CD8-positive, alpha-beta memory T cell (primary cell): ENCODE measurements at places on chromosomes 2 and 18.

GRCh38 chr2:150482667-150483400 is 4.6 kb downstream of the RND3 start:
- peaks cover 3% of the 10 kb centered on the region for H3K4me1 ChIP-seq
- DNase-seq, result no peak
- H3K27me3 ChIP-seq, result peaks cover 4% of the 10 kb centered on the region
- no peak overlapping the region for H3K27ac ChIP-seq
- H3K4me3 ChIP-seq, result no peak overlapping the region
- no peaks in the 10 kb centered on the region for H3K36me3 ChIP-seq

DNA sequence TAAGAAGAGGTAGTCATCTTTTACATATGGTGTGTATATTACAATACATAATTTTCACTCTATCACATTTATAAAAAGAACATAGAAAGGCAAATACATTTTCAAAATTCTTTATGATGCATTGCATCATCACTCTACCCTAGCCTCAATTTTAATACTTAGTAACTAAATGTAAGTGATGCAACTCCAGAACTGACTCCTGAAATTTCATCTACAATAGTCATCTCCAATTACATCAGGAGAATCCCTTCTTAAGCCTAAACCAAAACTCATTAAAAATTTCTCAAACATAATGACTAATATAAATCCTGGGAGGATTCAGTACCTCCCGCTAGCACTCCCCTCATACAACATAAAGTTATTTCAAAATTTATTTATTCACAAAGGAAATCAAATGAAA is 15.9 kb downstream of the TMX3 start:
- H3K4me3 ChIP-seq, result no peak overlapping the region
- no peaks in the 10 kb centered on the region for H3K4me1 ChIP-seq
- DNase-seq, result no peak

DNA sequence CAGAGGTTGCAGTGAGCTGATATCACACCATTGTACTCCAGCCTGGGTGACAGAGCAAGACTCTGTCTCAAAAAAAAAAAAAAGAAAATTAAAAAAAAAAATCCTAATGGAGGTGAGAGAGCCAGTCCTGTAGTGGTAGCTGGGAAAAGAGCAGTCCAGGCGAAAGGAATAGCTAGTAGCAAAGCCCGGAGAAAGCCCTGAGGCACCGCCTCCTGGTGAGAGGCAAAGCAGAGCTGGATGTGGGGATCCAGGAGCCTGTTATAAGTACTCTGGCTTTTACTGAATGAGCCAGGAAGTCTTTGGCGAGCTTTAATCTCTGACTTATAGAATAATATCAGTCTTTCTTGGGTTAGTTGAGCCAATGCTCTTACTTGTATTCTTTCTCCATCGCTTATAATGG is 6.6 kb upstream of the KLHL23 start:
- no peaks in the 10 kb centered on the region for H3K27me3 ChIP-seq
- H3K36me3 ChIP-seq, result no peaks in the 10 kb centered on the region
- no peaks in the 10 kb centered on the region for H3K4me1 ChIP-seq
- DNase-seq, result no peak
- H3K27ac ChIP-seq, result no peak overlapping the region

DNA sequence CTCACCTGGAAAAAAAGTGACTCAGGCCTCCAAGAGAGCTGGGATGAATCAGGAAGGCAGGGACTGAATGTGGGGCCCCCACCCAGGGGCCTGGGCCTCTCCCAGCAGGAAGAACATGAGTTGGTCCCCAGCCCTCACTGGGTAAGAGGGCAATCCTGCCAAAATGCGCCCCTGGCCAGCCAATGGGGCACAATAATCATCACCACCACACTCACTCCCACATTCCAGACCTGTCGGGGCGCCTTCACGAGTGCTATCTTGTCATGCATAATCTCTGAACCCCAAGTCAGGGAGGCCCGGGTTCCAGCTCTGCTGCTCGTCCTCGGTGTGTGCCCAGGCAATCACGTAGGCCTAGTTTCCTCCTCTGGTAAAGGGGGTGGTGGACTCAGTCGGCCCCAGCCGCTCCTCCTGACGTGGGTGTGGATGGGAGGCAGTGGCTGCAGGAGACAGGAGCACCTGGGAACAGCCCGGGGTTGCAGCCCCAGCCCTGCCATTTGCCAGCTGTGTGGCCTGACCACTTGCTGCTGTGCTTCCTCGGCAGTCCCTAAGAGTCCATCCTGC is 115.1 kb downstream of the CYP26B1 start:
- H3K36me3 ChIP-seq, result no peaks in the 10 kb centered on the region
- H3K4me1 ChIP-seq, result no peaks in the 10 kb centered on the region
- H3K4me3 ChIP-seq, result no peak overlapping the region
- DNase-seq, result no peak

- H3K4me1 ChIP-seq, result no peaks in the 10 kb centered on the region
- H3K36me3 ChIP-seq, result no peaks in the 10 kb centered on the region
- H3K27ac ChIP-seq, result no peak overlapping the region
- no peaks in the 10 kb centered on the region for H3K27me3 ChIP-seq
Observed at GRCh38 chr2:20432714-20433113, 14.2 kb upstream of the RHOB start.

GRCh38 chr2:16181062-16181740 is 240.9 kb downstream of the MYCN start:
- H3K4me3 ChIP-seq, result no peak overlapping the region
- H3K4me1 ChIP-seq, result no peaks in the 10 kb centered on the region
- H3K27ac ChIP-seq, result no peak overlapping the region
- no peaks in the 10 kb centered on the region for H3K36me3 ChIP-seq
- DNase-seq, result no peak
- H3K27me3 ChIP-seq, result no peaks in the 10 kb centered on the region

GRCh38 chr2:12819103-12819475 is 102.4 kb downstream of the TRIB2 start:
- peaks cover 25% of the 10 kb centered on the region for H3K4me1 ChIP-seq
- DNase-seq, result no peak
- H3K27ac ChIP-seq, result no peak overlapping the region
- no peaks in the 10 kb centered on the region for H3K36me3 ChIP-seq
- no peak overlapping the region for H3K4me3 ChIP-seq
- no peaks in the 10 kb centered on the region for H3K27me3 ChIP-seq

DNA sequence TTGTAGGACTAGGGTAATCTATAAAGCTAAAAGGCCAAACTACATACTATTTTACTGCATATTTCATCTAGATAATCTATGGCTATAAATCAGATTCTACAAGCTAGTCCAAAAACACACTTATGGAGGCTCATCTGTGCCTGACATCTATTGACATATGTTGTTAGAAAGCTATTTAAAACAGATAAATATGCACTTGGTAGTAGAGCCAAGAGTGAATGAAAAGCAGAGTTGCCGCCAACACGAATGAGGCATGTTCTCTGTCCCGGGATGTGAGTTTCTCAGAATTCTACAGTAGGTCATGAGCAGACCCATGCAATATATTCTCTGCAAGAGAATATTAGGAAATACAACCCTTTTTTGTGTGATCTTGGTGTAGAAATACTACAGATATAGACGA is 66.7 kb upstream of the LPIN2 start:
- no peak overlapping the region for H3K4me3 ChIP-seq
- no peaks in the 10 kb centered on the region for H3K27me3 ChIP-seq
- H3K4me1 ChIP-seq, result peaks cover 4% of the 10 kb centered on the region
- no peak overlapping the region for H3K27ac ChIP-seq

- no peaks in the 10 kb centered on the region for H3K4me1 ChIP-seq
- H3K27ac ChIP-seq, result no peak overlapping the region
- no peak for DNase-seq
- H3K36me3 ChIP-seq, result no peaks in the 10 kb centered on the region
- H3K4me3 ChIP-seq, result no peak overlapping the region
Observed at GRCh38 chr2:223641082-223641481, 38.9 kb upstream of the SCG2 start.

- H3K4me3 ChIP-seq, result no peak overlapping the region
- no peaks in the 10 kb centered on the region for H3K4me1 ChIP-seq
- no peak overlapping the region for H3K27ac ChIP-seq
- H3K36me3 ChIP-seq, result no peaks in the 10 kb centered on the region
Observed at GRCh38 chr2:95301876-95302641, 4.9 kb downstream of the KCNIP3 start.

- no peak overlapping the region for H3K27ac ChIP-seq
- H3K4me1 ChIP-seq, result no peaks in the 10 kb centered on the region
- H3K4me3 ChIP-seq, result no peak overlapping the region
- no peaks in the 10 kb centered on the region for H3K36me3 ChIP-seq
- H3K27me3 ChIP-seq, result no peaks in the 10 kb centered on the region
Observed at GRCh38 chr2:205721057-205721449, 38.8 kb downstream of the NRP2 start.

DNA sequence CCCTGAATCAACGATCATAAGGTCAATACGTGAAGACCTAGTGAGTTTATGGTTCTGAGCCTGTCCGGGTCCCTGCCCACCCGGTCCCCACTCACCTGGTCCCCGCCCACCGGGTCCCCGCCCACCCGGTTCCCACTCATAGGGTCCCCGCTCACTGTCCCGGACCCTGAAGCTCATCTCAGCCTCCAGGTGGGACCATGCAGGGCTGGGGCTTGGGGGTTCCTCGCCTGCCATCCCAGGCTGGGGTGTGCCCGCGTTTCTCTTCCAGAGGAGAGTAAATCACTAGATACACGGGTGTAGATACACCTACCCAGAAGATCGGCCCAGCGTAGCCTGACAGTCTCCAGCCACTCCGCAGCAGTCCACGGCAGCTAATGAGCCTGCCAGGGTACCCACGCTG is 131.5 kb downstream of the MBP start:
- no peaks in the 10 kb centered on the region for H3K27me3 ChIP-seq
- DNase-seq, result no peak
- H3K4me1 ChIP-seq, result peaks cover 13% of the 10 kb centered on the region
- H3K36me3 ChIP-seq, result no peaks in the 10 kb centered on the region

DNA sequence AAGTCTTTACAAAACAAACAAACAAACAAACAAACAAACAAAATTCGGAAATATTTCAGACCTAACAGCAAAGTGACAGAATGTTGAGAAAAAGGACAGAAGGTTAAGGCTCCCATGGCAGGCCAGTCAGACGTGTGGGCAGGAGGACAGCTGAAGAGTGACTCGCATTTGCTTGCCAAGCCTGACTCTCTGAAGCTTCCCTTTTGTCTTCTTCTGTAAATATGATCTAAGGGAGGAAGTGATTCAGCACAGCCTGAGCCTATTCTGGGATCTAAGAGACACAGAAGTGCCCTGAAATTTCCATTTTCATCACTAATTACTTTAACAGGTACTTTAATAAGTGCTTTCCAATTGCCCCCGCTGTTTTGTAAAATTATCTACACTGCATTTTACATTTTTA is 134.0 kb upstream of the LYPD1 start:
- no peak overlapping the region for H3K27ac ChIP-seq
- H3K27me3 ChIP-seq, result no peaks in the 10 kb centered on the region
- no peaks in the 10 kb centered on the region for H3K36me3 ChIP-seq
- H3K4me1 ChIP-seq, result no peaks in the 10 kb centered on the region
- DNase-seq, result no peak

DNA sequence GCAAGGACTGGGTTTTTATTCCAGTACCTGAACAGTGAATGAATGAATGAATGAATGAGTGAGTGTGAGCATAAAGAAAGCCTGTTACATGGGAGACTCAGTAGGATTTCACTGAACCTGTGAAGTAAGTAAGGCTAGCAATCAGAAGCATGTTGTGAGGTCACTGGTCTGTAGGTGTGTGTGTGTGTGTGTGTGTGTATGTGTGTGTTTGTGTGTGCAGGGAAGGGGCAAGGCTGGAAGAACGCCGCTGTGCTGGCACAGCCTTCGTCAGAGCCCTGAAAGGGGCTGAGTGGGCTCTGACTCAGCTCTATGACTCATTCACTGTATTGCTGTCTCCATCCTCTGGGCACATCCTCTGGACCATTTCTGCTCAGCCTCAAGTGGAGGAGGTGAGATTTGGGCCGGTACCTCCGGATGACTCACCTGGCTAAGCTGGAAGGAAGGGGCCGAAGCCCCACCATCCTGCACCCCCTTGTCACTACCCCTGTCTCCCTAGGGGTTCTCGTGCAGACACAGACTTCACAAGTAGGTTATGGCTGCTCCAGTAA is 51.4 kb upstream of the MRPL33 start:
- H3K27me3 ChIP-seq, result peaks cover 8% of the 10 kb centered on the region
- no peak overlapping the region for H3K4me3 ChIP-seq
- no peak overlapping the region for H3K27ac ChIP-seq
- no peaks in the 10 kb centered on the region for H3K36me3 ChIP-seq

DNA sequence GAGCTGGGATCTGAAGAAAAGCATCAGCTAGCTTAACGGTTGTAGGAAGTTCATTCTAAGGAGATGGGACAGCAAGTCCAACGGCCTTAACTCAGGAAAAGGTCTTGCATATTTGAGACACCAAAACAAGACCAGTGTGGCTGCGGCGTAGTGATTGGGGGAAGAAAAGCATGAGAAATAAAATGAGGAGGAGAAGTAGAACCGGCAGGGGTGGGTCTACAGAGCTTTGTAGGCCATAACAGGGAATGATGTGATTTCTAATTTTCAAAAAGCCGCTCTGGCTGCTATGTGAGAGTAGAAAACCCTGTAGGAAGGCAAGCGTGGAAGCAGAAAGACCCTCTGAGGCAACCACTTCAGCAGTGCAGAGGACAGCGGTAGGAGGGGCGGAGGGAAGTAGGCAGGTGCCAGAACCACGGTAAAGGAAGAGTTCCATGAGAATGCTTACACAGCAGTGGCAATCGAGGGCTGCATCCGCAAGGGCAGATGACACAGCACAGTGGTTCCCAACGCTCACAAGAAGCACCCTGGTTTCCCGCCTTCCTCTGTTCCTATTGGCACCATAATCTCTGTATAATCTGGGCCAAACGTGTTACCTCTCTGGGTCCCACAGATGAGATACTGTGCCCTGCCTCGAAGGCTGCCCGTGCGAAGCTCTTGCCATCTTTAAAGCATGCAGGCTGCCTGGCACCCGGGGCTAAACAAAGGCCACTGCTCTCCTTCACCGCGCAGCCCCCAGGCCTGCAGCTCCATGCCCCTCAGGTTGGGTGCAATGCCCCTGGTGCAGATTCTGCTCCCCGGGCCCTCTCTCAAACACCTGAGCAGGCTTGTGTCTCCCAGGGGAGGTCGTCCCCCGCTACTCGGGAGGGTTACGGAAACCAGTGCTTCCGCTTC is 795 bp downstream of the ANKRD39 start:
- H3K4me1 ChIP-seq, result peaks cover 32% of the 10 kb centered on the region
- no peak for DNase-seq
- peaks cover 9% of the 10 kb centered on the region for H3K36me3 ChIP-seq
- peak overlapping the region; percentile 92 for H3K4me3 ChIP-seq

GRCh38 chr2:36497570-36498163 is 100.3 kb downstream of the FEZ2 start:
- DNase-seq, result no peak
- H3K4me1 ChIP-seq, result no peaks in the 10 kb centered on the region
- H3K27ac ChIP-seq, result no peak overlapping the region
- no peaks in the 10 kb centered on the region for H3K27me3 ChIP-seq
- no peak overlapping the region for H3K4me3 ChIP-seq

- H3K27me3 ChIP-seq, result no peaks in the 10 kb centered on the region
- no peak overlapping the region for H3K4me3 ChIP-seq
- H3K36me3 ChIP-seq, result no peaks in the 10 kb centered on the region
- H3K4me1 ChIP-seq, result no peaks in the 10 kb centered on the region
Observed at GRCh38 chr2:200575957-200576356, 9.9 kb upstream of the AOX1 start.
